ENCODE measurements at places on chromosomes 2 and 18.

DNA sequence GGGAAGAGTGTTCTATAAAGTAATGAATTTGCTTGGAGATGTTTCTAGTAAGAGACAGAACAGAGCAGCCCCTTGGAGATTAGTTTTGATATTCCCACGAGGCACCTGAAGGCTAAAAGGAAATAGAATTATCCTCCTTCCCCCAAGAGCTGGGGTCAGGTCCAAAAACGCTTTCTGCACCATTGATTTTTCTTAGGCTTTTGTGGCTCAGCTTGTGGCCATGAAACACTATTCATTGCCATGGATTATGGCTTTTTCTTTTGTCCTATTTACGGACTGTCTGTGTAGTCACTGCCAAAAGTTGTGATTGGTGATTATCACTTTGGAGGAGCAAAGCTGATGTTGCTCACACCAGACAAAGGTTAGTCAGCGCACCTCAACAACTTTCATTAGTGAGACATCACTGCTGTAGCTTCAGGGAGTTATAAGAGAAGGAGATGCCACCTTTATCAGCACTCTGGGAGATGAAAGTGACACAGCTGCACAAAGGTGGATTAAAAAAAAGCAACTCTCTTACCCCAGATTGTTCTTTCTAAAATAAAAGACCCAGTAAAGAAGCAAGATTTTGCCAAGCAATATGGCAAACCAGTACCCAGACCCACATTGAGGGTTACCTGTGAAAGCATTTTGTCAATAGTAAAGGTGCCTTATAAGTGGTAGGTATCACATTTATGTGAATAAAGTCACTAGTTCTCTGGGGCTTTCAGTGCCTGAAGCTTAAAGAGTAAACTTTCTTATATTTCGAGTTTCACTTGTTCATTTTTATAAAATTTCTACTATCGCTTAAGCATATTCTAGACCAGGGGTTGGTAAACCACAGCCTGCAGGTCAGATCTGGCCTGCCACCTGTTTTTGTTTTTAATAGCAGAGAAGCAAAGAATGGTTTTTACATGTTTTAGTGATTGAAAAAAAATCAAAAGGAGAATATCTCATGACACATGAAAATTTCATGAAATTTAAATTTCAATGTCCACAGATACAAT lies 10.6 kb downstream of the CXCR4 start:
- no peak for DNase-seq

- DNase-seq, result no peak
These were observed 58.0 kb upstream of the TMEM163 start for GRCh38 chr2:134776836-134777235.

GRCh38 chr2:238654479-238655197 lies 193.2 kb upstream of the TWIST2 start:
- DNase-seq, result no peak

DNA sequence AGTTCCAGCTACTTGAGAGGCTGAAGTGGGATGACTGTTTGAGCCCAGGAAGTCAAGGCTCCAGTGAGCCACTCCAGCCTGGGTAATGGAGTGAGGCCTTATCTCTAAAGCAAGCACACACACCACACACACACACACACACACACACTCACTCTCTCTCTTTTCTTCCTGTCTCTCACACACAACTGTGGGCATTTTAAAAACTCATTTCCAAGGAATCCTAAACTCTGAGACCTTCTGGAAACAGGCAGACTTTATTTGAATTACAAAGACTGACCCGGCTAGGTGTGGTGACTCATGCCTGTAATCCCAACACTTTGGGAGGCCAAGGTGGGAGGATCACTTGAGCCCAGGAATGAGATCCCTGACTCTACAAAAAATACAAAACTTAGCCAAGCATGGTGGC lies 21.3 kb downstream of the WDSUB1 start:
- DNase-seq, result no peak

DNA sequence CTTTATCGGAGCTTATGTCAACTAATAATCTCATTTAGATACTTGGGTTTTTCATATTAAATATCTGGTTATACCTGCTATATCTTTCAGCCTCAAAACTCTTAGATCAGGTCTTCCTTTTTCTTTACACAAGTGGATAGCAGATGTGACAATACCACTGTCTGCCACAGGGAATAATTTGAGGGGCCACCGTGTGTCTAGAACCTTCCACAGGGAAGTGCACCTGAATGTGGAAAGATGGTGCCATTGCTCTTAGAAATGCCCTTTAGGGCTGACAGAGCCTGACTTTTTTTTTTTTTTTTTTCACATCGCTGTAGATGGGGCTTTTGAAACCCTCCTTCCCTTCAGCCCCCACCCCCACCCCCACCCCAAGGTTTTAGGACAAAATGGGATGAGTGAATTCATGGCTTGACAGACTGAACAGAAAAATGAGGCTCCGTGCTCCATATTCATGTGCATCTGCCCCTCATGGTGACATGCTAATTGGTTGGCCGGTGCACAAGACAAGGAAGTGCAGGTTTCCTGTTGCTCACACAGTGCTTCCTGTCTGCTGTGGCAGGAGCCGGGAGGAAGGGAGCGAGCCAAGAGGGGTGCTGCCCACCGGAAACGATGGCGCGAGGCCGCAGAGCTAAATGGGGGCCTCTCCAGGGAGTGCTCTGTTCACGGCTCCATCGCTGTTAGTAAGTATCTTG lies 246.0 kb downstream of the LDLRAD4 start:
- DNase-seq, result peak; percentile 64

DNA sequence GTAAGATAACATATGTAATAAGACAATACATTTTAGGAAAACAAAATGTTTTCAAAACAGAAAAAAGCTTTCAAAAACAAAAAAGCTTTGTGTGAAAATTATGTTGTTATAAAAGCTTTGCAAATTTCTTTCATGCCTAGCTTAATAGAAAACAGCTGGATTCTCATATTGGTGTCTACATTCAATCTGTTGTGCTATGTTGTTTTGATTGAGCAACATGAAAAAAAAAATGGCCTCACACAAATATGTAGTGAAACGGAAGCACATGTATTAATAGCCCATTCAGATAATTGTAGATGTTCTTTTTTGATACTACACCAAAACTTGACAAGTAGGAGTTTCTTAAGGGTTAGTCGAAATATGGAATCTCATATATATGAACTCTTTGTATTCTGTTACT lies 197.5 kb downstream of the ZEB2 start:
- DNase-seq, result no peak

DNA sequence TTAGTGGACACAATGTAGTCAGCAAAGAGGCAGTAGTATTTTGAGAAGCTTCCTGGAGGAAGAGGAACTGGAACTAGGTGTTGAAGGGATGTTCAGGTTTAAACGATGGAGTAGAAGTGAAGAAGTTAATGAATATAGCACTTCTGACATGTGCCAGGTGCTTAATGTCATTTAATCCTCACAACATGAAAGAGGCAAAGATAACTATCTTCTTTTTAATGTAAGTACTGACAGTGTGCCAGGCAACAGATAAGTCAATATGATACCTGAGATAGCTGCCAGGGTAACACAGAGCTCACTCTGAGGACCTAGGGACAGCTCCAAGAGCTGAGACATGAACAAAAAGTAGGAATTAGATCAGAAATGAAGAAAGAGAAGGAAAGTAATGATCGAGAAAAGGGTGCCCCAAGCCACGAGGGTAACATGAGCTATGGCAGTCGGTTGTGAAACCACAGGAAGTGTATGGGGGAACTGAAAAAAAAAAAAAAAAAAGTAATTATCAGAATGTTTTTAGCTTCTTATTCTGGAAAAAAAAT lies 140.7 kb downstream of the RNF144A start:
- no peak for DNase-seq

DNA sequence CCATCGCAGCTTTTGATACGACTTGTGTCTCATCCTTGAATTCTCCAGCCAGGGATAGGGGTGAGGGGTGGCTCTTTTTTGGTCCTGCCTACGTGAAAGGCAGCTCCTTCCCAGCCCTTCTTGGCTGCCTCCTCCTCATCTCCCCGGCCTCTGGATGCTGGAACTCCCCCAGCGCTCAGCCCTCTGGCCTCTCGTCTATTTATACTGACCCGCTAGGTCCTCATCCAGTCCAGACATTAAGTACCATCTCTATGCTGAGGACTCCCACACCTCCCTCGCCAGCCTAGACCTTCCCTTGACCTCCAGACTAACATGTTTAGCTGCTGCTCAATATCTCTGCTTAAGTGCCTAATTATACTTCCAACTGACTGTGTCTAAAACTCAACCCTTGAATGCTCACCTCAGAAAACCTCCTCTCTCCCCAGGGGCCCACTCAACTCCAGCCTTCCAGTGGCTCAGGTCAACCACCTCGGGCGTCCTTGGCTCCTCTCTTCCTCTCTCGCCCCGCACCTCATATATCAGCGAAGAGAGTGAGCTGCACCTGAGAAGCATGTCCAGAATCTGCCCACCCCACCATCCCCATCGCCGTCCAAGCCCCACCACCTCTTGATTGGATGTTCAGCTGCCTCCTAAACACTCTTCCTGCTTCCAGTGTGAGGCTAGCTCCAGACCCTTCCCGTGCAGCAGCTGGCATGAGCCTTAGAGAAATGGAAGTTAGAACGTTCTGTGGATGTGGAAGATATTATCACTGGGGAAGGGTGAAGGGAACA lies 34.8 kb downstream of the TOGARAM2 start:
- DNase-seq, result no peak

- DNase-seq, result no peak
These were observed 256.9 kb upstream of the DPP10 start for GRCh38 chr2:114185501-114185900.

GRCh38 chr18:35443434-35443833 lies 54.3 kb downstream of the INO80C start:
- no peak for DNase-seq

DNA sequence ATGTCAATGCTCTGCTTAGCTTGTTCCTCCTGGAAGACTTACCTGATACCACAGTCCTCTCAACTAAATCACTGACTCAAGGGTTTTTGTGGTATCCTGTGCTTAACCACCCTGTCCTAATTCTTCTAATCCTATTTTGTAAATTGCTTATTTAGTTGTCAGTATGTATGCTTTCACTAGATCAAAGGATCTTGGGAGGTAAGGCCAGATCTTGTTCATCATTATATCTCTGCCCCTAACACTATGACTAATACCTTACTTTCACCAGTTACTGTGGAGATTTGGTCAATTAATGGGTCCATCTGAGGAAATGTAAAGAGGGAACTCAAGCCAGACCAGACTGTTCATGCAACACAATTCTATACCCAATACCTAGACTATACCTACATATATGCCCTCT lies 203.2 kb downstream of the GULP1 start:
- DNase-seq, result no peak

- no peak for DNase-seq
These were observed 46.5 kb downstream of the TET3 start for GRCh38 chr2:74031221-74031620.

GRCh38 chr2:105187531-105187930 lies 54.0 kb upstream of the GPR45 start:
- DNase-seq, result no peak

- no peak for DNase-seq
These were observed 6.1 kb upstream of the SNORC start for GRCh38 chr2:232863996-232864395.

DNA sequence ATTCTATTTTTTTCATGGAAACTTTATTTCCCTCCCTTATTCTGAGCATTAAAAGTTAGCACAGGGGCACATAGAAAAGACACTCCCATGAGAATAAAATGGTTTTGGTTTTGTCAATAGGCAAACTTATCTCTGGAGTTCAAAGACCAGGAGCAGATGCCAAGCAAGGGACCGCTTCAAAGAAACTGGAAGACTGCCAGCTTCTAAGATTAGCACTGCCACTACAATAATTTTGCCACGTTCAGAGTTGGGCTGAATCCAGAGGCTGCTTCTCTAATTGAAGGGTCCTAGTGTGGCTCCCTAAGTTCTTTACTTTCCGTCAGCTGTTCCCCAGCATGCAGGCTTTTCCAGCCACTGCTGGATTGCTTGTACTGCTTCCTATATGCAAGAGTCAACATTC lies 681.0 kb upstream of the GCFC2 start:
- DNase-seq, result no peak

GRCh38 chr18:3966642-3967358 lies 488.3 kb downstream of the DLGAP1 start:
- no peak for DNase-seq

DNA sequence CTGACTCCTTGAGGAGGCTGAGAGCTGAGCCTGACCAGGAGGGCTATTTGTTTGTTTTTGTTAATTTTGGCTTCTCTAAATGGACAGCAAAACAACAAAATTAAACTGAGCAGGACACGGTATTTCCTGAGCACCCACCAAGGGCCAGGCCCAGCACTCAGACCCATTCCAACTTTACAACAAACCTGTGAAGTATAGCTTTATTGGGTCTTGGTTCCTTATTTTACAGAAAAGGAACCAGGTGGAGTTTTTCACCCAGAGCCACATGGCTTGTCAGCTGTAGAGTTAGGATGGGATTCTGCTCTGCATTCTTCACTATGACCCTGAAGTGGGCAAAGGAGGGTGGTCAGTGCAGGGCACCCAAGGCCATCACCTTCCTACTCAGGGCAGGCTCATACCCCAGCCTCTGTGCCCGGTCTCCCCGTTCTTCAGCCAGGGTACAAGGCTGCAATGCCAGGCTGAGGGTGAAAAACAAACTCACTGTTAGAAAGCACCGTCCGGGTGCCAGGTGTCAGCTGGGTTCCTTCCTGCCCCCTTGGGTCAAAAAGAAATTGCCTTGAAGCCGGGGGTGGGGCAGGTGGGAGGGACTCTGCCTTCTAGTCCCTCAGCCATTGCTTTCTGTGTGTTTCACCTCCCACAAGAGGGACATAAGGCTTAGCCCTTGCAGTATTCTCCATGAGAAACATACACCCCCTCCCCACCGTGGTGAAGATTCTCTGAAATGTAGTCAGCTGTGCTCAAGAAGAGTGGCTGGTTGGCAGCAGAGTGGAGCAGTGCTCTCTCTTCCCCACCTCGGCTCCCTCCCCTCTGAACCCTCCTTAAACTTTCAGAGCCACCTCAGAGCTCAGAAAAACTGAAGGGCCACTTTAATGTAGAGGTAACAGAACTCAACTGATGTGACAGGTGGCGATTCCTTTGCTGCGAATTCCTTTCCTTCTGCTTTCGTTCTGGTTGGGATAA lies 2.2 kb downstream of the PSD4 start:
- no peak for DNase-seq

DNA sequence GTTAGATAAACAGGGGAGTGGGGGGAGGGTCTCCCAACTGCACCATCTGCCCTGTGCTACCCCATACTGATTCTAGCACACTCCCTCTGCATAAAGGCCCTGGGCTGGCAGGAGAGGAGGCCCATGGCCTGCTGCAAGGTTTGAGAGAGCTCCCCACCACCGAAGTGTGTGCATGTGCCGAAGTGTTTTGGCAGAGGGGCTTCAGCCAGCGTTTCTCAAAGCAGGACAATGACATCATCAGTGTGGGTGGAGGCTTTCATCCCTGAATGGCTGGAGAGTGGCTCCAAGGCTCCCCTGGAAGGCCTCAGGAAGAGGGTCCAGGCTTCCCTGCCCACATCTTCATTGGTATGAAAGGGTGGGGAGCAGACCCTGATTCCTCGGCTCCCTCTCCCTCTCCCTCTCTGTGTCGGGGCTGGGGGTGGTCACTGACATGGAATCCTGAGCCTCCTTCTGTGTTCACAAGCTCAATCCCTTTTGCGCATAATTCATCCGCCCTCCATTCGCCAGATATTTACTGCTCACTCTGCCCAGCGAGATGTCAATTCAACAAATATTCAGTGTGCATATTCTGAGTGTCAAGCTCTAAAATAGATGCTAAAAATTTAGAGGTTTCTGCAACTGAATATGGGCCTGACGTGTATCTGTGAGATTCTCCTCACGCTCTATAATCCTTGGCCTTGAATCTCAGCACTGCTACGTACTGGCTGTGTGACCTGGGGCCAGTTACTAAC lies 122.1 kb downstream of the CELF4 start:
- DNase-seq, result no peak
